ENCODE measurements at places on chromosomes 11 and 22. TPM values are rescaled to one million over a fixed set of nuclear protein-coding genes. Genes with fewer than 3 reads are reported as not detected.

- no peaks in the 10 kb centered on the region for H3K36me3 ChIP-seq
- H3K27me3 ChIP-seq, result no peaks in the 10 kb centered on the region
- no peak for DNase-seq
These were observed 100.8 kb downstream of the KCNA4 start for GRCh38 chr11:29916040-29916439.

TRIM34 gene
- 2.9 TPM for polyA plus RNA-seq

GRCh38 chr11:118102721-118103261, 16.0 kb upstream of the SMIM35 start:
- no peaks in the 10 kb centered on the region for H3K27me3 ChIP-seq
- no peak for DNase-seq
- H3K4me3 ChIP-seq, result no peak overlapping the region

DNA sequence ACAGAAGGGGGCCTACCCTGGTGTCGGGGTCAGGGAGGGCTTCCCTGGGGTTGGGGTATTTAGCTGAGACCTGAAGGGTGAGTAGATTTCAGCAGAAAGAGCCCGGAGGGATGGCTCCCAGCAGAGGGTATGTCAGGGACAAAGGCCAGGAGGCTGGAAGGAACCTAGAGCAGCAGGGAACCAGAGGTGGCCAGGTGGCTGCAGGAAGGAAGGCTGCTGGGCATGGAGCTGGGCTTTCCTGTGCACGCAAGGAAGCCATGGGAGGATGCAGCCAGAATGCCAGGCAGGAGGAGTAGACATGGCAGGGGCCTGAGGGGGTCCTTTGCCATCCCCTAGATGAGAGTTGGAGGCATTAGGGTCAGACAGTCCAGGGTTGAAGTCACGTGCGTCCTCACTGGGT, 27.4 kb upstream of the RELT start:
- no peak for DNase-seq
- H3K36me3 ChIP-seq, result peaks cover 33% of the 10 kb centered on the region
- H3K4me1 ChIP-seq, result peaks cover 31% of the 10 kb centered on the region

Measured in stomach (tissue), 19 donors.